ENCODE measurements at places on chromosomes 12 and 14. TPM values are rescaled to one million over a fixed set of nuclear protein-coding genes. Genes with fewer than 3 reads are reported as not detected.

ACSM4 gene
- not detected for total RNA-seq

SRRM4 gene
- total RNA-seq: not detected

PMCH gene
- total RNA-seq: 0.36 TPM

NELL2 gene
- 0.13 TPM for total RNA-seq

EMP1 gene
- total RNA-seq: 174 TPM

RPL36AL gene
- 231 TPM for total RNA-seq

ADCY4 gene
- 34.2 TPM for total RNA-seq

BDKRB2 gene
- total RNA-seq: not detected

IL31 gene
- not detected for total RNA-seq

SIX6 gene
- total RNA-seq: not detected

DHRS7 gene
- 46.9 TPM for total RNA-seq

CFAP251 gene
- total RNA-seq: 3.6 TPM

Measured in thoracic aorta endothelial cell (primary cell).